ENCODE measurements at places on chromosomes 1 and 21. TPM values are rescaled to one million over a fixed set of nuclear protein-coding genes. Genes with fewer than 3 reads are reported as not detected.

GRCh38 chr1:234310460-234310817 is 62.8 kb upstream of the COA6 start:
- H3K36me3 ChIP-seq, result no peaks in the 10 kb centered on the region
- no peak overlapping the region for H3K4me3 ChIP-seq
- no peak for DNase-seq
- no peaks in the 10 kb centered on the region for H3K27me3 ChIP-seq
- peaks cover 3% of the 10 kb centered on the region for H3K4me1 ChIP-seq

- DNase-seq, result no peak
- no peaks in the 10 kb centered on the region for H3K27me3 ChIP-seq
- H3K27ac ChIP-seq, result no peak overlapping the region
- no peak overlapping the region for H3K4me3 ChIP-seq
Observed at GRCh38 chr1:245276445-245276844, 121.7 kb downstream of the KIF26B start.

DNA sequence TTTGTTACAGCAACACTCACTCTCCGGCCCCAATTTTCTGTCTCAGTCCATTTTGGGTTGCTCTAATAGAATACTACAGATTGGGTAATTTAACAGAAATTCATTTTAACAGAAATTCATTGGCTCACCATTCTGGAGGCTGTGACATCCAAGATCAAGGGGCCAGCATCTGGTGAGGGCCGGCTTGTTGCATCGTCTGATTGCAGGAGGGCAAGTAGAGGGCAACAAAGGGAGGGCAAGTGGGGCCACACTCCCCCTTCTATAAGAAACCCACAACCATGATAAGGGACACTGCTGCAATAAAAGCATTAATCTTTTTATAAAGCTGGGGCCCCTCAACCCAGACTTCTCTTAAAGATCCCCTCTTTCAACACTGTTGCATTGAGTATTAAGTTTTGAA is 260.1 kb upstream of the TMPRSS15 start:
- H3K4me1 ChIP-seq, result no peaks in the 10 kb centered on the region
- no peak overlapping the region for H3K27ac ChIP-seq
- H3K36me3 ChIP-seq, result no peaks in the 10 kb centered on the region
- no peak overlapping the region for H3K4me3 ChIP-seq
- DNase-seq, result no peak

GRCh38 chr1:185300152-185300551 is 16.9 kb downstream of the IVNS1ABP start:
- no peak for DNase-seq
- no peak overlapping the region for H3K4me3 ChIP-seq
- no peak overlapping the region for H3K27ac ChIP-seq
- H3K27me3 ChIP-seq, result no peaks in the 10 kb centered on the region
- no peaks in the 10 kb centered on the region for H3K4me1 ChIP-seq

GRCh38 chr1:95730986-95731385 is 497.0 kb downstream of the RWDD3 start:
- no peaks in the 10 kb centered on the region for H3K4me1 ChIP-seq
- no peaks in the 10 kb centered on the region for H3K27me3 ChIP-seq
- no peak for DNase-seq
- H3K27ac ChIP-seq, result no peak overlapping the region
- no peak overlapping the region for H3K4me3 ChIP-seq

DNA sequence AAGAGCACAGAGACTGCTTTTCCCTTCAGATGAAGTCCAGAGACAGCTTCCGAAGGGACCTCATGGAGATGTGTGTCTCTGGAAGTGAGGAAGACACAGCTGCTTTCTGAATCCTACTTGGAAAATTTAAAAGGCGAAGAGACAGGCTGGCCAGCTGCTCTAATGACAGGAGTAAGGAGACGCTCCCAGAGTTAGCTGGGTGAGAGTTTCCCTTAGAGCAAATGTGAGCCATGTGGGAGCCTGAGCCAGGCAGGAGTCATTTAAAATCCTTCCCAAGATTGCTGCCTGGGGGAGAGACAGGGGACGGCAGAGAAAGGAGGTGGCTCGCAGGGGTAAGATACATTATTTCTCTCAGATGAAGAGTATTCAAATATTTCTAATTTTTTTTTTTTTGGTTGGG is 53.1 kb downstream of the ZNF326 start:
- no peak for DNase-seq
- peaks cover 7% of the 10 kb centered on the region for H3K4me1 ChIP-seq
- no peaks in the 10 kb centered on the region for H3K27me3 ChIP-seq
- no peak overlapping the region for H3K4me3 ChIP-seq

- H3K27me3 ChIP-seq, result no peaks in the 10 kb centered on the region
- H3K4me1 ChIP-seq, result peaks cover 6% of the 10 kb centered on the region
- H3K27ac ChIP-seq, result peak overlapping the region; percentile 52
- no peak overlapping the region for H3K4me3 ChIP-seq
- H3K36me3 ChIP-seq, result no peaks in the 10 kb centered on the region
Observed at GRCh38 chr1:228865627-228866330, 130.5 kb downstream of the RHOU start.

DNA sequence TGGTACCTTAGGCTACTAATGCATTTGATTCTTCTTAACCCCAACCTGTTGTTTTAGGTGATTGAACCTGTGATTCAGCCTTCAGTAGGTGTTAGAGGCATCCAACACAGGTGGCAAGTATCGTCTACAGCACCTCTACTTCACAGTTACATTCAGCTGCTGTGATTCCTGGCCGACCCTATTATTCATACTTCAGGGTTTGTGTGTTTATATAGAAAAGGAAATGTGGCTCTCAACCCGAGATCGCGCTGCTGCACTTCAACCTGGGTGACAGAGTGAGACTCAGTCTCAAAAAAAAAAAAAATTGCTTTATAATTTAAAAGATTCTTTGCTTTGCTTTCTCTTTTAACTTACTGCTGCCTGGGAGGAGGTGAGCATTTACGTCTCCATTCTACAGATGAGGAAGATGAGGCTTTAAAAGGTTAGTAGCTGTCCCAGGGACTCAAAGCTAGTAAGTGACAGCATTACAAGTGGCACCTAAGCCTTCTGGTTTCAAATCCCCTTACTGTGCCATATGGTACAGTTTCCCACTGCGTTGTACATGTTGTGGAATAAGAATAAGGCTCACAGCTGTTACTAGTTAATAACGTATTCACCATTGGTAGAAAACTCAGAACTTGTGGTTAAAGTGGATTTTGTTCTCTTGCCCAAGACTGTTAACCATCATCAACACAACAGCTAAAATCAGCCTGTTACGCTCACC is 9.9 kb upstream of the GPR25 start:
- no peak overlapping the region for H3K4me3 ChIP-seq
- DNase-seq, result no peak
- H3K27me3 ChIP-seq, result no peaks in the 10 kb centered on the region
- no peak overlapping the region for H3K27ac ChIP-seq
- H3K4me1 ChIP-seq, result no peaks in the 10 kb centered on the region

GRCh38 chr1:234875953-234876855 is 252.4 kb downstream of the TOMM20 start:
- H3K27ac ChIP-seq, result peak overlapping the region; percentile 99
- H3K4me3 ChIP-seq, result no peak overlapping the region
- peak; percentile 77 for DNase-seq
- H3K4me1 ChIP-seq, result peaks cover 15% of the 10 kb centered on the region
- H3K27me3 ChIP-seq, result no peaks in the 10 kb centered on the region

DNA sequence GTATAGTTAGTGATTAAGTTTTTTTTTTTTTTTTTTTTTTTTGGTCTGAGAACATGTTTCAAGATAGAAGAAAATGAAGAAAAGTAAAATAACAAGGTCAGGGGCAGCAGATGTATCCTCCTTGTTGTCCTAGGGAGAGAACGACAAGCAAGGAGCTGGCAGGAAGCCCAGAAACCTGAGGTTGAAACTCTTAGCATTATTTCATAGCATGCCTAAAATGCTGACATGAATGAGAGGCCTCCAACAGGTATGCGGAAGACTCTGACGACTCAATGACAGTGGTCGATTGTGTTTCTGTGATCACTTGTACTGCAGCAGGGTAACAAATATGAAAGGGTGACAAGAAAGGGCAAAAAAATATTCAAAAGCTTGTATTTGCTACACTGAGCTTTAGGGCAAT is 415.9 kb downstream of the PLA2G4A start:
- no peak overlapping the region for H3K4me3 ChIP-seq
- no peaks in the 10 kb centered on the region for H3K36me3 ChIP-seq
- H3K4me1 ChIP-seq, result no peaks in the 10 kb centered on the region
- no peak for DNase-seq

DNA sequence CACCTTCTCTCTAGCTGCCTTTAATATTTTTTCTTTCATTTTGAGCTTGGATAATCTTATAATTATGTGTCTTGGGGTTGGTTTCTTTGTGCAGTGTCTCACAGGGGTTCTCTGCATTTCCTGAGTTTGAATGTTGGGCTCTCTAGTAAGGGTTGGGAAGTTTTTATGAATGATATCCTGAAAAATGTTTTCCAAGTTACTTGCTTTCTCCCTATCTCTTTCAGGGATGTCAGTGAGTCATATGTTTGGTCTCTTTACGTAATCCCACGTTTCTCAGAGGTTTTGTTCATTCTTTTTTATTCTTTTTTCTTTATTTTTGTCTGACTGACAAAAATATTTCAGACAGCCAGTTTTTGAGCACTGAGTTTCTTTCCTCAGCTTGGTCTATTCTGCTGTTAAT is 55.4 kb upstream of the CCDC190 start:
- DNase-seq, result no peak
- no peaks in the 10 kb centered on the region for H3K4me1 ChIP-seq
- no peak overlapping the region for H3K4me3 ChIP-seq
- peaks cover 4% of the 10 kb centered on the region for H3K27me3 ChIP-seq
- H3K27ac ChIP-seq, result no peak overlapping the region

DNA sequence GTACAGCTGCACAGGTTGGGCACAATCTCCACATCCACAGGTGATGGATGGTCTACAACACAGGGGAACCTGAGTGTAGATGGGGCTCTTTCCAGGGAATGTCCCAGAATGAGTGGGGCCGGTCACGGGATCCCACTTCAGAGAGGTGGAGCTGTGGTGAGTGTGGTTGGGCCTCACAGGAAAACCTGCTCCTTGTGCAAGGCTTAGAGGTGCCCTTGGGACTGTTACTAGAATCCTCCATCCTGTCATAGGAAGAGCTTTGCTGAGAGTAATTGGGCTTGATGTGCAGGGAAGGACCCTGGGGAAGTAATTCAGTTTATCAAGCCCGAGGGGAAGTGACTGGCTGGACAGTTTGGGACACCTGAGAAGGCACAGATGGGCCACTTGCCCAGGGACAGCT is 137.9 kb downstream of the ZSCAN20 start:
- H3K36me3 ChIP-seq, result no peaks in the 10 kb centered on the region
- peaks cover 9% of the 10 kb centered on the region for H3K27me3 ChIP-seq
- DNase-seq, result peak; percentile 27
- no peak overlapping the region for H3K4me3 ChIP-seq
- no peaks in the 10 kb centered on the region for H3K4me1 ChIP-seq

DNA sequence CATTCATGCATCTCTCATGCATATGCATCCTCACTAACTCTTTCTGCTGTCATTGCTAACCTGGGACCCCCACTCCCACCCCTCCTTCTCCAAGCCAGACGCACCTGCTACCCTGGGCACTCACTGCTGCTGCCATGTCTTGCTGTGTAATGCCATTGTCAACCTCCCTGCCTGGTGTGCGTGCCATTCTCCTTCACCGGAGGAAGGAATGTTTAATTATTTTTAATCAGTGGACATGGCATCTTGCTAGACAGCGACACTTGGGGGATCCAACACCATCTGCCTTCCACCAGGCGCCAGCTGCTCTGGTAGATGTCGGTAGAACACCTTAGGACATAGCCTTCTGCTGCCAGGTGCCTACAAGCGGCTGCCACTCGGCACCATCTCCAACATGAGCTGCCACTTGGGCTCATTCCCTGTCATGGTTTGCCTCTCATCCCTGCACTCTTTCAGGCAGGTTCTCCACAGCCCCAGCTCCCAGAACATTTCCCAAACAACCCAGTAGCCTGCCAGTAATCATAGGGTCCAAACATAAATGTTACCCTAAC is 306.9 kb downstream of the TTLL7 start:
- no peaks in the 10 kb centered on the region for H3K36me3 ChIP-seq
- H3K27ac ChIP-seq, result peak overlapping the region; percentile 31
- H3K4me3 ChIP-seq, result peak overlapping the region; percentile 45
- no peaks in the 10 kb centered on the region for H3K4me1 ChIP-seq
- no peaks in the 10 kb centered on the region for H3K27me3 ChIP-seq

GRCh38 chr1:33118274-33118673 is 37.3 kb downstream of the AZIN2 start:
- no peak overlapping the region for H3K4me3 ChIP-seq
- no peaks in the 10 kb centered on the region for H3K4me1 ChIP-seq
- peak; percentile 14 for DNase-seq
- no peaks in the 10 kb centered on the region for H3K36me3 ChIP-seq
- H3K27me3 ChIP-seq, result no peaks in the 10 kb centered on the region

- H3K36me3 ChIP-seq, result peaks cover 7% of the 10 kb centered on the region
- H3K4me3 ChIP-seq, result no peak overlapping the region
- DNase-seq, result no peak
- H3K27me3 ChIP-seq, result no peaks in the 10 kb centered on the region
Observed at GRCh38 chr1:1825217-1825616, 46.9 kb upstream of the NADK start.

DNA sequence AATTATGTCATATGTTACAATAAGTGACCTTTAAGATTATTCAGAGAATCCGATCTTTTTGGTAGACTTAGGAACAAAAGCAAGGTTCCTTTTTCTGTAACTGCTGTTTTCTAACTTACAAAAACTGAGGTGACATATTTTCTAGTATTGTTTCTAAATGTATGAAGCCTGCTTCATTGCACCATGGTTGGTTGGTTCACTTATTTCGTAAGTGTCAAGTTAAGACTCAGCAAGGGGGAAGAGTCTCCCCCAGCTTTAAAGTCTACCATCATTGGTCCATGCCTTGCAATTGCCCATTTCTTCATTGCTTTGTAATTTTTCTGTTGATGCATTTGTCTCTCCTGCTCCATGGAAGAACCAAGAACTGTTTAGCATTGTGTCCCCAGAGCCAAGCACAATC is 136.9 kb downstream of the DISC1 start:
- no peak overlapping the region for H3K27ac ChIP-seq
- DNase-seq, result no peak
- no peaks in the 10 kb centered on the region for H3K36me3 ChIP-seq
- no peaks in the 10 kb centered on the region for H3K27me3 ChIP-seq
- H3K4me1 ChIP-seq, result no peaks in the 10 kb centered on the region

- H3K4me1 ChIP-seq, result peaks cover 3% of the 10 kb centered on the region
- H3K4me3 ChIP-seq, result no peak overlapping the region
- no peaks in the 10 kb centered on the region for H3K27me3 ChIP-seq
- H3K27ac ChIP-seq, result no peak overlapping the region
Observed at GRCh38 chr21:45016406-45017038, 57.9 kb upstream of the ADARB1 start.

DENND1B gene
- polyA plus RNA-seq, result 6.6 TPM

HAPLN2 gene
- polyA plus RNA-seq, result not detected

FLAD1 gene
- polyA plus RNA-seq, result 24.7 TPM

CLDN17 gene
- polyA plus RNA-seq, result not detected

TMPRSS2 gene
- polyA plus RNA-seq, result 4.6 TPM

CFAP141 gene
- not detected for polyA plus RNA-seq

All from liver (tissue), 10 donors.